Brain pericyte (primary cell): ENCODE measurements at places on chromosomes 6 and 20.

DNA sequence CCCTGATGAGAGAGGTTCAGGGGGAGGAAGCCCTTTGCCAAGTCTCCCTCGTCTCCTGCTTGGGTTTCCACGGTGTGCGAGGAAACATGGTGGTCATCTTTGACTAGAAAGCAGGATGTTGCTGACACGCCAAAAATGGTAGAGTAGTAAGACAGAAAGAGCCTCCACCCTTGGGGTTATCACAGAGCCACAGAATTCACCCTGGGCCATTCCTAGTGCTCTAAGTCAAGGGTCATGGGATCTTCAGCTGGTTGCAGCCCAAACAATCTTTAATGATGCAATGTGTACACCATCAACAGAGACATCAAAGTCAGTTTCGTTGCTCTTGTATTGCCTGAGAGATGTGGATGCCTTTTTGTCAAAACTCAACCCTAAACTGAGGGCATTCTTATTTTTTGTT is 201.9 kb downstream of the LY86 start:
- no peak for DNase-seq

GRCh38 chr6:35248300-35248699 is 11.2 kb upstream of the ZNF76 start:
- no peak for DNase-seq

DNA sequence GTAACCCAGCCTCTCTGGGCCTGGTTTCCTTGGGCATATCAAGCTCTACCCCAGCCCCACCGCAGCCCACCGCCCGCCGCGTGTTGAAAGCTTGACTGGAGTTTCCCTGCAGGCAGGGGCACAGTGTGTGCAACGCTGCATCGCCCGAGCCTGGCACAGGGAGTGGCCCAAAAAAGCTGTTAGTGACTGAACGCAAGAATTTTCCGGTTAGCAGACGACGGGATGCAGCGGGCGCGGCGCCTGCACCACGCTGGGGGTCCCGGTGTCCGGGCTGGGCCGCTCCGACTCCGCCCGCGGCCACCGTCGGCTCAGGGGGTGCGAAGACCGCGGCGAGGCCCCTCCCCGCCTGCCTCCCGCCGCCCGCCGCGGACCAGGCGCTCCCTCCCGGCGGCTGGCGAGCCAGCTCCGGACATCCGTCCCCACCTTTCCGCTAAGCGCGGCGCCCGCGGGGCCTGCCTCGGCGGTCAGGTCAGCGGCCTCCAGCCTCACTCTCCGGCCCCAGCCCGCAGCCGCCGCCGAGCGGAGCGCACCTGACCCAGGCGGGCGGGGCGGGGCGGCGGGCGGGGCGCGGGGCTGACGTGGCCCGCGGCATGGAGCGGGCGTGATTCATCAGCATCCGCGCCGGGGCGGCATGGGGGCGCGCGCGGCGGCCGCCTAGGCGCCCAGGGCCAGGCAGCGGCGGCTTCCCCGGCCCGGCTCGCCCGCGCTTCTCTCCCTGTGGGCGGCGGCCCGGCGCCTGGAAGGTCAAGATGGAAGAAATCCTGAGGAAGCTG is at the start of gene ARFGEF3:
ARFGEF3 (plus strand) TSS at position 602 of the 773 bp plus-strand sequence; CDS start at position 750, 148 bp downstream.
- DNase-seq, result no peak

DNA sequence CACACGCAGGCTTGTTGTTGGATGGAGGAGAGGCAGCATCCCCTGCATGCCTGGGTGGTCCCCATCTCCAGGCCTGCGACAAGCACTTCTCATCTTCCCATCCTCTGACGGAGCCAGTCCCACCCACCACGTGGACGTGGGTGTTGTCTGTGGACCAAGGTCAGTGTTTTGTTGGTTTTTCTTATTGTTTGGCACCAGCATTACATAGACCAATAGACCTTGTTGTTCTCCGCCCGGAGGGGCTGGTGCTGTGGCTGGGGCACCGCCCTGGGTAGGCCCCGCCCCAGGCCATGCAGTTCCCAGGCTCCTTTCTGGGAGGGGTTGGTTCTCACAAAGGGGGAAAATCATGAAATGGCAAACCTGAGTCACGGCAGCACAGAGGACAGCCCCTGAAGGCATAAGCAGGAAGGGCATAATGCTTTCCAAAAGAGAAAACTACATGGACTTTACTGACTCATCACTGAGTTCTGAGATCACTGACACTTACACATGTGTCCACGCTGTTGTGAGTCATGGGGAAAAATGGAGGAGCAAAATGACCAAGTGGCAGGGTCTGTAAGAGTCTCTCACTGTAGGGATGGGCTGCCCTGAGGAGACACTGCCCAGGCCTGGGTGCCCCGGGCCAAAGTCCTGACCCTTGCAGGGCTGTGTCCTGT is 90.8 kb downstream of the THBS2 start:
- DNase-seq, result peak; percentile 50

DNA sequence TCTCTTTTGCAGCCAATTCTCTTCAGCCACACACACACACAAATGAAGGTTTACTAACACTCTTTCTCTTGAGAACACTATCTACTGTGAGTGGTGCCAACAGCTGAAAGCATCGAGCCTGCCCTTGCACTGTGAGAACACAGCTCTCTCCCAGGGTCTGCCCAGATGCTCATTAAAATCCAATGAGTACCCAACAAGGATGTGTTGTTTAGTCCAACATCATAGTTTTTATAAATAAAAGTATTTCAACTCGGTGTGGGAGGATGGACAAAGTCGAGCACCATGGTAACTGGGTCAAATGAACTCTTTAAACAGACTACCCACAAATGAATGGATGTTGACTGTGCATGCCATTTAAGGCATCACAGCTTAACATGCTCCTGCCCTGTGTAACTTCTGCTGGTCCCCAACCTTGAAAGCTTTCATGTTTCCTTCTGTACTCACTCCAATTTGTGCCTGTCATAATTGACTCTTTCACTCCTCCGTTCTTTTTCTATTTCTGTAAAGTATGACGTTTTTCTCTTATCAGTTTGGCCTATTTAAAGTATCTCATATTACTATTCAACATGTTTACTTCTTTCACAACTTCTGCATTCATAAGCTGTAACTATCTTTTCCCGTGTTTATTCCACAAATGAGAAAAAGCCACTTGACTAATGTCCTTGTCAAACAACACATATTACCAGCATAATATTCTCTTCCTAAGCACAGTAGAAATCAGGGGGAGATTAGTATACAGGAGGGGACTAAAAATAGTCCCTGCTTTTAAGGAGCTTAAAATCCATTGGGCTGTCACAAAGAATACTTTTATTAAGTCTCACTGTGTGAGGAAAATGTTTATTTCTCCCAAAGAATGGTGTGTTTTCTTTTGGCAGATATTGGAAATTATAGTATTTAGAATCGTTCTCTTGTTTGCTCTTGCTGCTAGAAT is 215.4 kb downstream of the RFPL4B start:
- no peak for DNase-seq

- DNase-seq, result no peak
Measured at GRCh38 chr6:12490904-12491571, 200.9 kb downstream of the EDN1 start.

DNA sequence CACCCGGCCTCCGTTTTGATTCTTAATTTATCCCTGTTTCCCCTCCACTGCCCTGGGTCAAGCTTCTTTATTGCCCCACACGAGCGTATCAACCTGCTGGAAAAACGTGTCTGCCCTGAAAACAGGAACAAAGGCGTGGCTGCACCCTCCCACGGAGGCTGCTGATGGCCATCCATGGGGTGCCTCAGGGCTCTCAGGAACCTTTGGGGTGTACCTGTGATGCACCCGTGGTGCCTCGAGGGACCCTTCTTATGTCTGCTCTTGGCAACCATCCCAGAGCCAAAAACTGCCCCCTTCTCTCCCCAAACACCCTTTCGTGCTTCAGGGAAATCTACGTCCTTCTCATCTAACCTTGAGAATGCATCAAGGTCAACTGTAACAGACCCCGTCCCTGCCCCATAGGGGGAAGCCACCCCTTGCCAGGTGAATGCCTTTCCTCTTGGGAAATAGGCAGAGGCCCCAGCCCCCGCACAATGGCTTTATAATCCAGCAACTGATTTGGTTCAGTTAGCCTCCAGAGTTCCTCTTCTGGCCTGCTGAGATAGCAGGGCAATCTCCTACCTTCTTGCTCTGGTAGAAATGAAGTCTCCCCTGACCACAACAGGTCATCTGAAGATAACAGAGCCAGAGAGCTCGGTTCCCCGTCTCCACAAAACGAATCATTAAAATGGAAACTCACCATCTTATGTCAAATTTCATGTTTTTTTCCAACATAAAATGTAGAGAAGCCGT is 29.4 kb downstream of the PSMG4 start:
- DNase-seq, result no peak

GRCh38 chr6:29705389-29706231 is 17.6 kb upstream of the HLA-F start:
- DNase-seq, result no peak

- no peak for DNase-seq
Measured at GRCh38 chr20:10508060-10508459, 73.0 kb downstream of the SLX4IP start.

GRCh38 chr6:5278565-5279120 is 17.3 kb downstream of the FARS2 start:
- no peak for DNase-seq
